Activated naive CD8-positive, alpha-beta T cell treated with anti-CD3 and anti-CD28 coated beads, Interleukin-2, amount 10 ng/mL, durations not matched to agents 7 days and 5 days (primary cell): ENCODE measurements at places on chromosomes 1 and 21. TPM values are rescaled to one million over a fixed set of nuclear protein-coding genes. Genes with fewer than 3 reads are reported as not detected.

DNA sequence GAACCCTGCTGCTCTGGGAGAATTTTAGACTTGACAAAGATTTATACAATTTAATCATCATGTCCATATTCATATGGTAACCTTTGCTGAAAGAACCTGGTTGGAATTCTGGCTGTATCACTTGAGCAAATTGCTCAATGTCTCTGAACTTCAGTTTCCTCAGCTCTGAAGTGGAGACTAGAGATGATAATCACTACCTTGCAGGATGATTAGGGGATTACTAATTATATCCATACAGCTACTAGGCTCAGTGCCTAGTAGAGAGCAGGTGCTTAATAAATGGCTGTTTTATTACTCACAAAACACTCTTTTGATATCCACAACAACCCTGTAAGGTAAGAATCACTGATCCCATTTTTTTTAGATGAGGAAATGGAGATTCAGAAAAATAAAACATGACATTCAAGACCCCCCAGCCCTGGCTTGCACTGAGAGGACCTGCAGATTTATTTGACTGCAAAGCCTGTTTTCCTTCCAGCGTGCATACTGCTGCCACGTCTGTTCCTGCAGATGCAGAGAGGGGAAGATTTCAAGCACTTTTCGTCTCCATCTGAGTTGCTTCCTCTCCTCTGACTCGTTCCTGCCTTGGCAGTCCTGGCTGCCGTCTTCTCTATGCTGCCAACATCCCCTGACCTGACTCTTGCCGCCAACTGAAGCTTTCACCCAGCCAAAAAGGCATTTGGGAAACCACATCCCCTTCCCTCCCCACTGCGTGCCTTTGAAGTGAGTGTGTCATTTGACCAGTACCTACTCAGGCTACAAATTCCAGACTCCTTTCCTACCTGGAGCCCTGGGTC lies 203.0 kb downstream of the PLPP3 start:
- H3K27ac ChIP-seq = no peak overlapping the region
- H3K27me3 ChIP-seq = no peaks in the 10 kb centered on the region
- peaks cover 3% of the 10 kb centered on the region for H3K4me1 ChIP-seq

- peaks cover 25% of the 10 kb centered on the region for H3K4me1 ChIP-seq
- H3K27me3 ChIP-seq = peaks cover 50% of the 10 kb centered on the region
- H3K36me3 ChIP-seq = no peaks in the 10 kb centered on the region
- no peak for DNase-seq
These were observed 149.2 kb downstream of the PPIAL4G start for GRCh38 chr1:148333875-148334338.

The SIM2 gene
- total RNA-seq = not detected

The LCE2C gene
- total RNA-seq = not detected
